ENCODE measurements at places on chromosomes 11 and 22.

- no peak for DNase-seq
Observed at GRCh38 chr11:67026941-67027340, 4.0 kb downstream of the SYT12 start.

GRCh38 chr11:40306938-40307548 lies 1152.4 kb downstream of the LRRC4C start:
- DNase-seq, result no peak

DNA sequence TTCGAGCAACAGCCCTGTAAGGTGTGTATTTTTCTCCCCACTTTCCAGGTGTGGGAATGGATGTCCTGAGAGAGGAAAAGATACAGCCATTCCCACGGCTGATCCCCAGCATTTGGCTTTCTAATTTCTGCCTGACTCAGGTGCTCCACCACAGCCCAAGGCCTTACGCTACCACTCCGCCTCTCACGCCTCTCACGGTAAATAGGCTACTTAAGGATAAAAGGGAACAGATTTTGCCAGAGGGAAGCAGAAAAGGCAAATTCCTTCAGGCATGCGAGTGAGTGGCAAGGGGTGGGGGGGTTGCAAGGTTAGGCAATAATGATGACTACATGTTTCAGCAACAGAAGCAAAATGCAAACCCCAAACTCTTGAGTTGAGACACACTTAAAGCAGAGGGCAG lies 9.2 kb downstream of the PVALB start:
- DNase-seq, result peak; percentile 47

- no peak for DNase-seq
Observed at GRCh38 chr22:44243761-44244160, 63.0 kb downstream of the PARVG start.

DNA sequence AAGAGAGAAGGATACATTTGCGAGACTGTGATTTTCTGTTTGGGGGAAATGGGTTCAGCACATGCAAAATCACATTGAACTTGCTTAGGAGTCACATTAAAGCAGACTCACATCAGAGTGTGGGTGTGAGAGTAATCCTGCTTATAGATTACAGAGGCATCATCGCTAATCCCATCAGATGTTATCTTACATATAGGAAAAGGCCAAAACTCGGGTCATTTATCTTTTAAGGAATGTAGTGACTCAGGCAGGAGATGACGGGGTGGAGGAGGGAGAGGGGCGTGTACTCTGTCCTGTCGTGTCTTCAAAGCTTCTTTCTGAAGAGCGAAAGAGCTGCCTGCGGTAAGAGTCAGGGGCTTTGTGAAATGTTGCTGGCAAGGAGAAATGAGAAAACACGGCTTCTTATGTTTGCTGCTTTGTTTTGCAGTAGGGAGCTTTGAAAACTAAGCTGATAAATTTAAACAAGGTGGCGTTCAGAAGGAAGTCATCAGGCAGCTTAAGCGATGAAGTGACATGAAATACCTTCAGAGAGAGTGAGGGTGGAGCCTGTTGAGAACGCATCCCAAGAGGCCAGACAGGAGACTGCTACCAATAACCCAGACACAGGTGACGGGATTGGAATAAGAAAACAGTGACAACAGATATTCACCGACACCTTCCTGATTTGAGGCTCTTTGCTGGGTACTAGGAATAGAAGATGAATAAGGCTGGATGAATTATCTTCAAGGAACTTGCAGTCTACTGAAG lies 2.2 kb upstream of the C11orf16 start:
- DNase-seq, result no peak

DNA sequence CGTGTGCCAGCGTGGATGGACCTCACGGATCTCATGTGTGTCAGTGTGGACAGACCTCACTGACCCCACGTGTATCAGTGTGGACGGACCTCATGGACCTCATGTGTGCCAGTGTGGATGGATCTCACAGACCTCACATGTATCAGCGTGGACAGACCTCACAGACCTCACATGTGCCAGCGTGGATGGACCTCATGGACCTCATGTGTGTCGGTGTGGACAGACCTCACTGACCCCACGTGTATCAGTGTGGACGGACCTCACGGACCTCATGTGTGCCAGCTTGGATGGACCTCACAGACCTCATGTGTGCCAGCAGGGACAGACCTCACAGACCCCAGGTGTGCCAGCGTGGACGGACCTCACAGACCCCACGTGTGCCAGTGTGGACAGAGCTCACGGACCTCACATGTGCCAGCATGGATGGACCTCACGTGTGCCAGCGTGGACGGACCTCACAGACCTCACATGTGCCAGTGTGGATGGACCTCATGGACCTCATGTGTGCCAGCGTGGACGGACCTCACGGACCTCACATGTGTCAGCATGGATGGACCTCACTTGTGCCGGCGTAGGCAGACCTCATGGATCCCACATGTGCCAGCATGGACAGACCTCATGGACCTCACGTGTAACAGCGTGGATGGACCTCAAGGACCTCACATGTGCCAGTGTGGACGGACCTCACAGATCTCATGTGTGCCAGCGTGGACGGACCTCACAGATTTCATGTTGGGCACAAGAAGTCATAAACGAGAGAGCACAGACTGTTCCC lies 18.2 kb downstream of the TTLL8 start:
- DNase-seq, result no peak

- DNase-seq, result no peak
Observed at GRCh38 chr11:43298397-43298796, 13.4 kb upstream of the API5 start.
